ENCODE measurements at places on chromosomes 4 and X. TPM values are rescaled to one million over a fixed set of nuclear protein-coding genes. Genes with fewer than 3 reads are reported as not detected.

DNA sequence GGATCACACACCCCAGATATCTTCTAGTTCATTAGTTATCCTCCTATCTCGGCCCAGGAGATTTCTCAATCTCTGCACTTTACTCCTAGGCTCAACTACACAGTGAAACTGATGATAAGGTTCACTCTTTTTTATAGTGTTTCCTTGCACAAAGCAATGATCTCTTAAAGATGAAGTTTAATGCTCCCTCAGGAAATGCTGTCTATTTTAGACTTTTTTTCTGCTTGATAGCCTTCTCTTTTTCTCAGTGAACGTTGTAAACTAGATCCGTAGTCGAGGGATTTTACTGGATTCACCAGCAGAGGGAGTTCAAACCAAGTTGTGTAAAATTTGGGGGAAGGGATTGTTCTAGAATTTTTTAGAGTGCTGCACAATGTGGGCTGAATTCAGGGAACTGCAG lies 269.6 kb downstream of the GBA3 start:
- no peak for DNase-seq

DNA sequence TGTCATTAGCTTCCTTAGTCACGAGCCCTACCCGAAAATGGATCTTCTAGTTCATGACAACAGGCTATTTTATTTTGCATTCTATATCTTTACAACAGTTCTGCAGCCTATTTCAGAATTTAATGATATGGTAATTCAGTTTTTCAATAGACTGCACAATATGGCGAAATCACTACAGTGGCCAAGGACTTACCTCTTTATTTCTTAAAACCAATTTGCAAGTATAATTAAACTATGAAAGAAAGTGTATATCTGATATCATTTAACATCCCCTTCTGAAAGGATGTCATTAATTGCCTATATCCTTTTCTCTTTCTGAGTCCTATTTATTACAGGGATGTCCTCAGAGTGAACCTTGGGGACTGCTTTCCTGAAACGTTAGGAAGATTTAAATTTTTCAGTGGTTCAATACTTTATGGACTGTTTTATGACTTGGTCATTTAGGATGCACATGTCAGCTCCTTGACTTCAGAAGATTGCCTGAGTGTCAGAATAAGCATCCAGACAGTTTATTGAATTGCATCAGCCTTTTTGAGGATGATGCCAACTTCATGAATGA lies 190.8 kb upstream of the GEMIN8 start:
- DNase-seq = no peak

Gene C1QTNF7
- total RNA-seq = 1.1 TPM

GRCh38 chrX:120677004-120677652 lies 47.3 kb upstream of the C1GALT1C1 start:
- no peak for DNase-seq

DNA sequence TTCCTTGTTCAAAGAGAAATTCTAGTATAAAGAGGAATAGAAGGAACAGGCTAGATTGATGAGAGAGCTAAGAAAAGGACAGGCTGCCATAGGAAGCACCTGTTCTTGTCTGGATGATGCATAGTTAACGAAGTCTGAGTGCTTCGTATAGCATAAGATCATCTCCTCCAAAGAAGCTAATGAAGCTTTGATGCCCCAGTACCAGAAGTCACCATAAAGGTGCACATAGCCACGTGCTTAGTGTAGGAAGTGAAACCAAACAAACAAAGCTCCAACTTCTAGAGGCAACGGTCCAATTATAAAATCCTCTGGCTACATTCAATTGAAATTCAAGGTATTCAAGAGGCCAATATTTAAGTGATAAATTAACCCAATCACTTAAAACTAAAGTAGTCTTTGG lies 31.0 kb downstream of the AFAP1 start:
- no peak for DNase-seq

Gene SHROOM4
- total RNA-seq = 15.9 TPM

GRCh38 chr4:154076921-154077320 lies 288.0 kb upstream of the SFRP2 start:
- DNase-seq = no peak

GRCh38 chr4:13535118-13535517 lies 9.2 kb downstream of the NKX3-2 start:
- no peak for DNase-seq

DNA sequence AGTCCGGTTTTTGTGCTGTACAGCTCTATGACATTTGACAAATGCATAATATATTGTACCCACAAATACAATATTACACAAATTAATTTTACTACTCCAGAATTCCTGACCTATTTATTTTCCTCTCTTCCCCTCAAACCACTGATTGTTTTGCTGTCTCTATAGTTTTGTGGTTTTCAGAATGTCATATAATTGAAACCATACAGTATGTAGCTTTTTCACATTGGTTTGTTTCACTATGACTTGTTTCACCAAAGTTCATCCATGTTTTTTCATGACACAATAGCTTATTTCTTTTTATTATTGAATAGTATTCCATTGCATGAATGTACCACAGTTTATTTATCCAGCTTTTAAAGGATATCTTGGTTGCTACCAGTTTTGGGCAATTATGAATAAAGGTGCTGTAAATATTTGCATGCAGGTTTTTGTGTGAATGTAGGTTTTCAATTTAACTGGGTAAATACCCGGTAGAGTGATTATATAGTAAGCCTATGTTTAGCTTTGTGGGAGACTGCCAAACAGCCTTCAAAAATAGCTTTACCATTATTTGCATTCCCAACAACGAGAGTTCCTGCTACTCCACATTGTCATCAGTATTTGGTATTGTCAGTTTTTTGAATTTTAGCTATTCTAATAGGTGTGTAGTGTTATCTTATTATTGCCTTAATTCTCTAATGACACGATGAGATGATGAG lies 25.9 kb downstream of the RNF175 start:
- DNase-seq = no peak

Gene STARD8
- total RNA-seq = 7.7 TPM

DNA sequence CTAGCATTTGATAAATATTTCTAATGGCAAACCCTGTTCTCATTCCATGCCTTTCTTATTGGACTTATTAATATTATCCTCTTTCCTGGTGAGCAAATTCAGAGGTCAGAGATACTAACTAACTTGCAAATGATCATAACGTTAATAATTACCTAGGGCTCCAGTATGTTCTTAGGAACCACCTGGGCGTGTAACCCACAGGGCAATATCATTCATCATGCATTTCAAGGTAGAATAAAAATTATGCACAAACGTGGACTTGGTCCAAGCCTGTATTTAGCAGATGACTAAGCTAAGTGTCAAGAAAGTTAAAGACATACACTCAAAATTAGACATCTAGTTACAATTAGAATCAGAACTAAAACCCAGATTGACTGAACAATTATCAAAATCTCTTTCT lies 850.1 kb downstream of the TRIML1 start:
- DNase-seq = no peak

Gene MND1
- total RNA-seq = not detected

- DNase-seq = no peak
These were observed 60.7 kb downstream of the CASK start for GRCh38 chrX:41862562-41863184.

DNA sequence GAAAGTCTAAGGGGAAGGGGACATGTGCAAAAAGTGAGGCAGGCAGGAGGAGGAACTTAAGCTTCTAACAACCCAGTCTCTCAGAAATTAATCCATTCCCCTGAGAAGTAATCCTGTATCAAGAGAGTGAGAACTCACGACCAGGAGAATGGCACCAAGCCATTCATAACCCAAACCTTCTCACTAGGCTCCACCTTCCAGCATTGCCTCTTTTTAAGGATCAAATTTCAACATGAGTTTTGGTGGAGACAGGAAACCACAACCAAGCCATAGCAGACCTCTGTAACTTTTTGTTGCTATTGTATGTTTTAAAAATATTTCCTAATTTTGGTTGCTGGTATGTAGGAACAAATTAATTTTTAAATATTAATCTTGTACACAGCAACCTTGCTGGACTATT lies 32.8 kb downstream of the PASD1 start:
- DNase-seq = no peak

DNA sequence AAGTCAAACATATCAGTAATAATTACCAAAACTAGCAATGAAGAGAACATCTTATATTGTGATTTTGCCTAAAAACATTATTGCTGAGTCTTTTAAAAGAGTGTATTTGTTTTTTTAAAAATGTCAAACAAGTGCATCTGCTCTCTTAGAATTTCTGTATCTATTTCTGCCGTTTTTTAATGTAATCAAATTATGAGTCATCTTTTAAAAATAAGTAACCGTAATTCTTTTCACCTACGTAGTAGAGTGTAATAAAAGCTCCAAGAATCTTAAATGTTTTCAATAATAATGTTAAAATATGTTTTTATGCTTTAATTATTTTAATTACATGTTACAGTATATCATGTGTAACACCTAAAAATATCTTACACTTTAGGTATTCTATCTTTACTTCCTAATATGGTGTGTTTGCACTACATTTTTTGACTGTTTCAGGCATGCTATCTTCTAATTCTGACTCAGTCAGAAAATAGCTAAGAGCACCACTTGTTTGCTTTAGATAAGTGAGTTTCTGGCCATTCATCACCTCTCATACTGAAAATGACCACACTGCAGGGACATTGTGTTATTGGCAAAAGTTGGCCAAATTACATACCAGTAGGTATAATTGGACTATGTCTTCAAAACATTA lies 368.5 kb downstream of the PCDH7 start:
- DNase-seq = peak; percentile 16

DNA sequence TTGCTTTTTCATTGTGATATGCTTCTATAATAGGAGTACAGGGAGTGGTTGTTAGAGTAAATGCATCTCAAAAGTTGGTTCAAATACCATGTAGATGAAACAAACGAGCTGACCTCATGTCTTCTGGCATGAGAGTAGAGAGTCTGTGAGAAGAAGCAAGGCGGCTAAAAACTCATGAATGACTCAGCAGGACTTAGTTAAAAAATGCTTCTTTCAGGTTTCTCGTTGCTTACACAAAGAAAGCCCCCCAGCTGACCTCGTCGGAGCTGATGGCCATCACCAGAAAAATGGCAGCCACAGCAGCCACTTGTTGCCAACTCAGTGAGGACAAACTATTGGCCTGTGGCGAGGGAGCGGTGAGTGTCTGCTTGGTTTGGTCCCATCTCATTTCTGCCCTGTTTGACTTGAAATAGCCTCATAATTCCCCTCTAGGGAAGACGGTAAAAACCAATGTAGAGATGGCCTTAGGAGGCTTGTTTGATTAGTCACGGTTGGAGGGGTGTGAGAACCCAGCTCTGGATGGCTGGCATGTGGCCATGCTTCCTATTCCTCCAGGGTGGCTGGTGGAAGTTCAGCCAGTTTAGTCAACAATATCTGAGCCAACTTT lies 14.5 kb downstream of the AFP start:
- peak; percentile 29 for DNase-seq

Gene ZNF157
- not detected for total RNA-seq

Gene ARMCX1
- 43.4 TPM for total RNA-seq

DNA sequence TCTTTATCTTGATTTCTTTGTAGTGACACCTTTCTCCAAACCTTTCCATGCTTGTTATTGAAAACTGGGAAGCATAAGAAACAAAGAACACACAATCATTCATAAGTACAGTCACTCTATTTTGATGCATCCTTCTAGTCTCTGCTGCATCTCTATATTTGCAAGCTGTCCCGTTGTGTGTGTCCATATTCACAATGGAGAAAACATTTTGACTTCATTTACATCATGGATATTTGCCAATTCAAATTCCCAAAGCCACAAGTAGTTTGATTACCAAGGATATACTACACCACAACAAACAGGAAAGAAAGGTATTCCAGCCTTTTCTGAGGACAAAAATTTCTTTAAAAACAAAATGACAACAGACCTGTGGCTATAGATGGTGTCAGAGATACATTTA lies 673.8 kb downstream of the STIM2 start:
- no peak for DNase-seq

Gene MAGED4B
- 0.88 TPM for total RNA-seq

Gene SLC30A9
- total RNA-seq = 86.7 TPM

GRCh38 chr4:143369552-143369951 lies 32.9 kb downstream of the GAB1 start:
- no peak for DNase-seq

Gene MXRA5
- total RNA-seq = 11.1 TPM

GRCh38 chrX:115134382-115134781 lies 54.8 kb upstream of the RBMXL3 start:
- DNase-seq = no peak

Gene ABLIM2
- 18.4 TPM for total RNA-seq

Gene SSX4
- not detected for total RNA-seq

DNA sequence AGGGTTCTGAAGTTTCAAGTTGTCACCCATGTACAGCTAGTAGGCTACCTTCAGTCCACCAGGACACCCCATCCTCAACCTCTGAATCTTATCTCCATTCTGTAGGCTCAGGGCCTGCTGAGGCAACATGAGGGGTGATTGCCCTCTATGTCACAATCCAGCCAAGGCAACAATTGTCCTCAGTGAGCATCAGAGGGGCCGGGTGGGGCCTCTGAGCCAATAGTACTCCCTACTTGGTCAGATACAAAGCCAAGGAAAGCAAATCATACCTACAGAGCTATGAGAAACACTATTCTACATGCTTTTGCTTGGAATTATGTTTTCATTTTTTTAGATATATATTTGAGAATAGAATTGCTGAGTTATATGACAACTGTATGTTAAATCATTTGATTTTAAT lies at the start of gene ACTRT1:
Gene ACTRT1, minus strand, starts transcription at position 101 of the 400 bp plus-strand sequence. CDS start 197 bp downstream, outside the sequence.
- no peak for DNase-seq

DNA sequence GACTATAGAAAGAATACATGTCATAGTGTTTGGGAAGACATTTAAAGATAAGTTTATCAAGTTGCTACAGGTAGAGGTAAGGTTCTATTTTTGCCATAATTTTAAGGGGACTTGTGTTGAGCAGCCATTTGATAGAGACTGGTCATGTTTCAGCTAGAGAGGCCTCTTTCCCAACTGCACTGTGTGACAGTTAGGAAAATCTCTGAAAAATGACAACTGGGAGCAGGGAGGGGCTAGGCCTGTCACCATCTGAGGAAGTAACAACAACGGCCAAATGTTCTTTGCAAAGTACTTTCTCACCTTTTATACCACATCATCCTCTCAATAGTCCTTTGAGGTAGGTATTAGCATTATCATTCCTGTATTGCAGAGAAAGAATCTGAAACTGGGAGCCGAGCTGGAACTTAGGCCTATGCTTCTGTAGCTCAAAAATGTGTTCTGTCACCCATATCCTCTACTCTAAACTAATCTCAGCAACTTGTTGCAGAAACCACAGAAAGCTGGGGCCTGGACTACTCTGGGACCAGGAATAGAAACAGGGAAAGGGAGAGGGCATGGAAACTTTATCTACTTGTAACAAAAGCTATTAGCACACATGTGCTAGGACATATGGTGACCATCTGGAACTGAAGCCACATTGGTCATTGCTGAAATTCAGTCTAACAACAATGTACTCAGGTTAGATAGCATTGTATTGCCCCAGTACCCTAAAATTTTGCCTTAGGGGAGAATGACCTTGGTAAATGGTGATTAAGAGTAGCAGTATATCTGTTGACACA lies 198.9 kb downstream of the MID1IP1 start:
- no peak for DNase-seq

DNA sequence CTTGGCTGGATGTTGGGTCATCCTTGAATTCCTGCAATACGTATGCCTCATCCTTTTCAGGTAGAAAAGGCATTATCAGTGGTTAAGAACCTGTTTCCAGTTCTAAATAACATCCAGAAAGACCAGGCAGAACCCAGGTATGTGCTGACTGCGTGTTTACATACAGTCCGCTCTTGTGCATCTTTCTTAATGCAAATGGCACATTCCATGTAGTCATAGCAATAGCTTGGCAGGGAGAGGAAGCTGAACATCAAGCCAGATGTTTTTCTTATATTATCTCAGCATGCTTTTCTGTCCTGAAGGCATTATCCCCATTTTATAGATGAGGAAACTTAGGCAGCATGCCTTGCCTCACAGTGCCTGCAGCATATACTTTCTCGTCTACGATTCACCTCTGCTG lies 2.1 kb downstream of the DCLK2 start:
- no peak for DNase-seq

Data from heart right ventricle (tissue), 16 donors.